ENCODE measurements at places on chromosomes 5 and 9.

DNA sequence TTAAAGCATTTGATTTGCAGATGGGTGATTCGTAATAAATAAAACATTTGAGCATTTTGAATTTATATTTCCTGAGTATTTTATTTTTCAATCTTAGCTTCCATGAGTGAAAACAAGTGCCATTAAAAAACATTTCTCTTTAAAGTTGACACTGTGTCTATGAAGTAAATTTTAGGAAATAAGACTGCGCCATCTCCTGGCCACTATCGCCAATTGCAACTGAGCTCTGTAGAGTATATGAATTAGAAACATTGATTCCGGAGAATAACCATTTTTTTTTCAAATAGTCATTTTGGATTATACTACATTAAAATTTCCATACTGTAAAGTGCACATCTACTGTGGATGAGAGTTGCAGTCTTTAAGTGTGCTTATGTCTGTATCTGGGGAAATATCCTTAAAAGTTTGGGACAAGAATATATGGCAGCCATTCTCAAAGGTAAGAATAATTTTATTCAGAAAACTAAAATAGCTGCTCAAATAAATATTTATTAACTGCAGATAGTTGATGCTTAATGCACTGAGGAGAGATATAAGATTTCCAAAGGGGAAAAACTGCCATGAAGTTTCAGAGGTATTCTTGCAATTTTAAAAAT, 5.9 kb downstream of the DMRTA1 start:
- peak; percentile 26 for DNase-seq

DNA sequence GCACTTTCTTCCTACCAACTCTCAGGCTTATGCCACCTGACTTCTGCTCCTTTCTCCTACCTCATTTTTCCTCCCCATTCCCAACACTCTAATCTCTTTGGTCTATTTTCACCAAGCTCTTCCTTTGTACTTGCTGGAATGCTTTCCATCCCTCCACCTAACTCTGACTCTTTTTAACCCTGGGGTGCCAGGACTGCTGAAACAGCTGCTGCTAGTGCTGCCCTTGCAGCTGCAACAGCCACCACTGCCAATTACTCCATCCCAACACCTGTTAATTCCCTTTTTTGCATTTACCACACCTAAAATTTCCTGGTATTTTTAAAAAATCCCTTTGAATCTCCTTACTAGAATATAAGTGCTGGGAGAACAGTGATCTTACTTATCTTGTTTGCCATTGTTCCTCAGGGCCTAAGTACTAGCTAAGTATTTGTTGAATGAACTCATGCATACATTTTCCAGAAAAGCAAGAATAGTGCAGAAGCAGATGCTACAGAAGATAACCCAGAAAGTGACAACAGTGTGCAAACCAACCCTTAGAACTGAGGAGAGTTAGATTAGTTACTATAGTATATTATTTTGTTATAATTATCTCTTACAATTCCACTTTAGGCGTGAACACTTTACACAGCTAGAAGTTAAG, 11.5 kb downstream of the NADK2 start:
- no peak for DNase-seq

DNA sequence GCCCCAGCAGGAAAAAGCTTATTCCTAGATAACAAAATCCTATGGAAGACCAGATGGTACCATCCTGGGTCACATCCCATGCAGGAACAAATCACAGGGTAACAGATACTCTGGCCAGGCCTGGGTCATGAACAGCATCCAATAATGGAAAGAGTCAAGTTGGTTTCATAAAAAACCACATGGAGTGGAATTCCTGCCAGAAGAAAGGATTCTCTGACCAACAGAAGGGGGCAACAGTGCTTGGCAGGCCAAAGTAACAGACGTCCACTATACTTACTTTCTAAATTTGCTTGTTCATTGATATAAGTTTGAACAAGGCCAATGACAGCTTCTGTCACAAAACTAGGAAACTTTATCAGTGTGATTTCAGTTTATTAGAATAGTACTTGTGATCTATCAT, 273.5 kb downstream of the ARRDC3 start:
- no peak for DNase-seq

- no peak for DNase-seq
Observed at GRCh38 chr5:83401122-83401731, 70.3 kb upstream of the VCAN start.

- DNase-seq = no peak
Observed at GRCh38 chr9:115275753-115276152, 157.8 kb upstream of the TNC start.

GRCh38 chr9:89915187-89915586, 310.4 kb downstream of the GADD45G start:
- no peak for DNase-seq

- DNase-seq = no peak
Observed at GRCh38 chr5:112579599-112580170, 158.0 kb upstream of the APC start.

GRCh38 chr9:108553111-108553635, 302.6 kb downstream of the ACTL7B start:
- no peak for DNase-seq

GRCh38 chr9:16100537-16101091, 547.8 kb downstream of the CCDC171 start:
- DNase-seq = no peak

DNA sequence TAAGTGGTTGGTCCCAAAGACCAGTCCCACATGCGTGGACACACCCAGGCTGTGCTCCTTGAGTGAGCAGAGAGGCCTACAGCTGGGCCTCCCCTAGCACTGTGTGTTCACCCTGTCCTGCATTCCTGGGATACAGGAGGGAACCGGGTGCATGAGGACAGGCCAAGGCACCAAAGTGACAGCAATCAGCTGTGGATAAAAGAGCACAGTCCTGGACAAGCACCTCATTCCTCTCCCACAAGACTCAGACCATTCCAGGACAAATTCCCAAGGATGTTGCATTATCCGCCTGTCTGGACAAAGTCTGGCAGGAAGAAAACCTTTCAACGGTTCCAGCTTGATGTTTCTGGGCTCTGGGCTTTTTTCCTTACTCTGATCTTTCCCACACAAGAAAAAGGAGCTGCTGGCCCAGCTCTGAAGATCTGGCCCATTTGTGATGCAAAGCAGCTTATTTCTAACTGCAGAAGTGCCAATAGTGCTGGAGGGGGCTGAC, 273.2 kb downstream of the ENC1 start:
- no peak for DNase-seq

DNA sequence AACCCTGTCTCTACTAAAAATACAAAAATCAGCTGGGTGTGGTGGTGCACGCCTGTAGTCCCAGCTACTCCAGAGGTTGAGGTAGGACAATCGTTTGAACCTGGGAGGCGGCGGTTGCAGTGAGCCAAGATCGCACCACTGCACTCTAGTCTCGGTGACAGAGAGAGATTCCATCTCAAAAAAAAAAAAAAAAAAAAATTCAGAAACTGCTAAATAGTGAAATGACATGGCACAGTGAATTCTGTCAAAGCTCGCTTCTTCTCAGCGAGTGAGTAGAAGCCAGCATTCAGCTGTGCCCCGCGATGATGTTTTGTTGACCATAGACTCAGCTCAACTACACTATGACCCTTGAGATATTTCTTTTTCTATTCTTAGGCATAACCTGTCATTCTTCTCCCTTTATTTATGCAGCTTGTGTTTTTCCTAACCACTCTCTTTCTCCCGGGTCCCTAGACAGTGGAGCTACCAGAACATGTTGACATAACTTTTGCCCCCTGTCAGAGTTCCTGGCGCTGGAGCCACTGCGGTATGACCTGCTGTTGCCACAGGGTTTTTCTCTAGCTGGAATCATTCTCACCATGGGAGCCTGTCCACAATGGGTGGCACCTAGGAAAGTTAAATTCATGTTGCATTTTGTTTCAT, 13.5 kb upstream of the IQGAP2 start:
- DNase-seq = no peak

DNA sequence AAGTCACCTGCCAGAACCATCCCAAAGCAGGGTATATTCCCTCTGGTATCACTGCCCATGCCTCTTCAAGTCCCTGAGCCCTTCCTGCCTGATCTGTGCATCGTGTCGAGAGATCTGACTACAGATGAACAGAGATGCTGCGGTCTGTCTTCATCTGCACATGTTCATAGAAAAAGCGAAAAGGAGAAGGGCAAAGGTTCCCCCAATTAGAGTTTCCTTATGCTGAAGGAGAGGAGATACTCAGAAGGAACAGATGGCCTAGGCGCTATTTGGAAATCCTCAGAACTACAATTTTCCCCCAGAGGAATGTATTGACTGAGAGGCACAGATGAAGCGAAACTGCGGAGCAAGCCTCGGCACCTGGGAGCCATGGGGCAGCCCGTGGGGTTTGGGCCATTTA, 170.9 kb downstream of the SEC61B start:
- no peak for DNase-seq

Data from NCI-H2081 (cell line).